CD4-positive, alpha-beta T cell treated with Interleukin-4 for 1 hour (primary cell): ENCODE measurements at places on chromosomes 11 and 22.

- DNase-seq: no peak
Observed at GRCh38 chr22:44137415-44137814, 43.3 kb upstream of the PARVG start.

DNA sequence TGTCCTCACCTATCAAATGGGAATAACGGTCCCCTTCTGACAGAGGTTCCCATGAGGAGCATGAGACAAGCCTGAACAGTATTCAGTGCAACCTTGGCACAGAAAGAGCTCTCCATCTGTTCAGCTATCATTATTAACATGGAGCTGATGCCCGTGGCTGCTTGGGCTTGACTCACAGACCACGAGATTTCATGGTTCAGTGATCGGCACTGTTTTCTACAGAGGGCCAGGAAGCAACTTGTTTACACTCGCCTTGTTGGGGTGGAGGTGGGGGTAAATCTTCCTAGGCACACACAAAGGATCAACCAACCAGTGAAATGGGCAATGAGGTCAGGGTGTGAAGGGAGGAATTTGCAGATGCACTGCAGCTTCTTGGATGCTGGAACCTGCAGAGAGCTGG is 88.2 kb downstream of the CWC15 start:
- no peak for DNase-seq

DNA sequence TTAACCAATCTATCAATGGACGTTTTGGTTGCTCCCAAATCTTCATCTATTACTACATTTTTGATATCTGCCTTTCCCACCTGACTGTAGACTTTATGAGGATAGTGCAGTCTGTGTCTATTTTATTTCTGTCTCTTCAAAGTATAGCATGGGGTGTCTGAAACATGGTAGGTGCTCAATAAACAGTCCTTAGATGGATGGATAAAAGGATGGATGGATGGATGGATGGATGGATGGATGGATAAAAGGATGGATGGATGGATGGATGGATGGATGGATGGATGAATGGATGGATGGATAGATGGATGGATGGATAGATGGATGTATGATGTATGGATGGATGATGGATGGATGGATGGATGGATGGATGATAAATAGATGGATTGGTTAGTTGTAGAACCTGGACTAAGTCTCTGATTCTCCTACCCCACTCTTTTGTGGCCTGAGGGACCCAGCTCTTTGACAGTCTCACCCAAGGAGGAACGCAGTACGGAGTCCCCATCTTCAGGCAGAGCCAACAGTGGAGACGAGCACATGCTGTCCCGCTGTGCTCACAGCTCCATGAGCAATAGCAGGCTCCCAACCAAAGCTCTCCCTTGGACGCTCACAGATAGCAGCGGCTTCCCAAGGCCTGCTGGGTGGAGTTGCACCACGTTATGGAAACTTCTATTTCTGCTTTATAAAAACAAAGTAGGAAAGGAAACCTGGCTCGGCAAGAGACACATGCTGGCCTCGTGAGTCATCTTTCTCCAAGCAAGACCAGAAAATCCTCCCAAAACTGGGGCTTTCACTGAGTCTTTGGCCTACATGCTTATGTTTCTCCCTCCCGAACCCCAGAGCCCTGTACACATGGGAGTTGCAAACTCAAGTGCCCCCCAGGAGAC is 448.0 kb downstream of the MIAT start:
- DNase-seq: no peak

GRCh38 chr11:47143322-47143721 is 33.4 kb downstream of the ARFGAP2 start:
- DNase-seq: no peak

GRCh38 chr11:131609337-131609736 is 238.9 kb downstream of the NTM start:
- DNase-seq: no peak

DNA sequence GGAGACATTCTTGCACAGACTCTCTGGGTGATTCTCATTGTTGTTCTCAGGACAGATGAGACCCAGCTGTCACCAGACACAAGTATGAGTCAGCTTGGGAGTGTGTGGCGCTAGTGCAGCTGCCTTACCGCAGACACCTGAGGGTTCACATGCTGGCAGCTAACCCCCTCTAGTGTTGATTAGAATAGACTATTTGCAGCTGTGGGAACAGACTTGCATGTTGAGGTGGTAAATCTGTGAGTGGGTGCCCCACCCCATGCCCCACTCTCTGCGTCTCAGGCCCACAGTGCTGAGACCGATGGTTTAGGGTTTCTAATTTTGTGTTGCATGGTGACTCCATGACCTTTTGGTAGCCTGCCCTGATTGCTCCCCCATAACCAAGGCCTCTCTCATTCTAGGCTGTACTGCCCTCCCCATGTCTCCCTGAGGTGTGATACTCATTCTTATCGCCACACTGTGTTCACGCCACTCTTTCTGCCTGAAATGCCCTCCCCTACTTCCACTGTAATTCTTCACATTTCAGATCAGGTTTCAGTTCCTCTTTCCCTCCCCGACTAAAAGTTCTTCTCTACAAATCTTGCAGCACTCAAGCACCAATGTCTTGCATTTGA is 73.7 kb upstream of the KIRREL3 start:
- DNase-seq: no peak

- no peak for DNase-seq
Observed at GRCh38 chr22:22691716-22692701, 47.6 kb downstream of the GGTLC2 start.

DNA sequence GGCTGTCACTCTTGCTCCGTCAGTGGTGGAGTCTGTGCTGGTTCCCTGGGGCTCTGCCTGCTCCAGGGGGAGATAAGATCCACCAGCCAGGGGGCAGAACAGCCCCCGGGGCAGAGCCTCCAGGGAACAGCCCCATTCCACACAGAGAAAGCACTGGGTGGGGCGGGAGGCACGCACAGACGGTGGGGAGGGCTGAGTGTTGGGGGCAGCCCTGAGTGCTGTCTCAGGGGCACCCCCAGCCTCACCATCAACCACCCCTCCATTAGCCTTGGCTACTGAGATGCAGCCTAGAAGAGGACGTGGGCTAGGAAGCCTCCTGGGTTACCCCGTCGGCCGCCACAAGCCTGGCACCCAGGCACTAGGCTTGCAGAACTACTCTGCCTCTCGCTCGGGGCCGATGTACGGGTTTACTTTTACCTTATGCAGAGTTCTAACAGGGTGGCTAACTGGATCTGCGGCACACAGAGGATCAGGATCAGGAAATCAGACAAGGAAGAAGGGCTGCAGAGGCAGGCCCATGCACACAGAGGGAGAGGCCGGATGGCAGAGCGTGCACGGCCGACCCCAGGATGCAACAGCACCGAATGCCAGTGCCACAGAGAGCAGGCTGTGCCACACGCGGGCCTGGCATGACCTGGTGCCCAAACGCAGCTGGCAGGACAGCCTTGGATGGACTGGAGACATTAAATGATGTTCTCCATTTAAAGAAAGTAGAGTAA is 140.5 kb downstream of the CTTN start:
- no peak for DNase-seq

- DNase-seq: no peak
Observed at GRCh38 chr11:75586395-75586794, 24.3 kb downstream of the SERPINH1 start.

- DNase-seq: no peak
Observed at GRCh38 chr11:64656862-64657261, 65.8 kb downstream of the SLC22A12 start.

- peak; percentile 83 for DNase-seq
Observed at GRCh38 chr11:35077709-35078469, 61.1 kb upstream of the CD44 start.

- no peak for DNase-seq
Observed at GRCh38 chr11:65383778-65384177, 1.3 kb upstream of the SLC25A45 start.

DNA sequence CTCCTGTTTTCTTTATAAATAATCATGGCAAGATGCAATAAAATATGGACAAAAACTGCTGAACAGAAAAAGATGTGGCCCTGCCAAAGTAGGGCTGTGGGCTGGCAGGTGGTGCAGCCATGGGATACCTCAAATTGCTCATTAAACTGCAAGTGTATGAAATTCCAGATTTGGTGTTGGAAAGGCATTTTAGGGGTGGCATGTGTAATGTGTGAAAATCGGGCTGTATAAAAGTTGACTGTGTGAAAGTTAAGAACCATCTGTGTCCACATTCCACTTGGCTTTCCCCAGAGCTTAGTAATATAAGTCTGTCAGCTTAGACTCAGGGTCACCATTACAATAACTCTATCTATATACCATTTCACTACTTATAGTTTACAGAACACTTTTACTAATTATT is 34.8 kb upstream of the FZD4 start:
- DNase-seq: no peak

DNA sequence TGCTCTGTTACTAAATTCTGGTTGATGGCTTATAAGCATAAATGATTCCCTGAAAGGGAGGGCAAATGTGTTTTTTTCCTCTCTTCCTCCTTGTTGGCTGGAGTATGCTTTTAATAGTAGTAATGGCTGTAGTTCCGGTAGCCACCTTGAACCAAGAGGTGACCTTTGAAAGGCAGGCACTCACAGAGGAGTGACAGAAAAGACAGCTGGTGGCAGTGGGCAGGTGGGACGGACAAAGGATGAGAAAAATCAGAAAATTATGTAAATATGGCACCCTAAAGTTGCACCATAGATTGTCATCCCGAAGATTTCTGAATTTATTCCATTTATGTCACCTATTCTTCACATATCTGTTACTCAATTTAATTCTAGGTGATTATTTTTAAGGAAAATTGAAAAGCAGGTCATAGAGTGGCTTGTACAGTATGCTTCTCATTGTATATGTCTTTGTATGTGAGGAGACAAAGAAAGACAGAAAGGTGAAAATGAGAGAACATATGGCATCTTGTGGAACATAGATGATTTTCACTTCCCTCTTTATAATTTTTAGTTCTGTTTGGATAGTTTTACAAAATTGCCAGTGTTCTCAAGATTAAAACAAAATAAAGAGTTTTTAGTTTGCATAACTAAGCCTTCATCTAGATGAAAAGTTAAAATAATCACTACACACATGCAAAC is 17.0 kb downstream of the CASP12 start:
- no peak for DNase-seq

GRCh38 chr22:47357086-47357485 is 594.6 kb downstream of the TBC1D22A start:
- DNase-seq: no peak

GRCh38 chr11:67381244-67381972 is 8.0 kb upstream of the CLCF1 start:
- no peak for DNase-seq

DNA sequence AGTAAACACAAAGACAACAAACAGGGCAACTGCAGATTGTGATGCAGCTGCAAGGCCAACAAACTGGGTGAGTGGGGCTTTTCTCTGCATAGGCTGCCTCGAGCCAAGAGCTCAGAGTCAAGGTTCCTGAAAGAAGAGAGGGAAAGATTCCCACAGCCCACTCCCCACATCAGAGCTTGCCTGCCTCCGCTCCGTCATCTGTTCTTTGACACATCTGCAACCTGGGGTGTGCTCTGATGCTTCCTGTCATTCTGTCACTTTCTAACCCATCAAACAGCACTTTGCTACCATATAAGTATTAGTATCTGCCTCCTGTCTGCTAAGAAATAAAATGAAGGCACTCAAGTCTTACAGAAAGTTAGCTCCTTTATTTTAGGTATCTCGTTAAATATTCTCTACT is 46.9 kb downstream of the C22orf31 start:
- no peak for DNase-seq

DNA sequence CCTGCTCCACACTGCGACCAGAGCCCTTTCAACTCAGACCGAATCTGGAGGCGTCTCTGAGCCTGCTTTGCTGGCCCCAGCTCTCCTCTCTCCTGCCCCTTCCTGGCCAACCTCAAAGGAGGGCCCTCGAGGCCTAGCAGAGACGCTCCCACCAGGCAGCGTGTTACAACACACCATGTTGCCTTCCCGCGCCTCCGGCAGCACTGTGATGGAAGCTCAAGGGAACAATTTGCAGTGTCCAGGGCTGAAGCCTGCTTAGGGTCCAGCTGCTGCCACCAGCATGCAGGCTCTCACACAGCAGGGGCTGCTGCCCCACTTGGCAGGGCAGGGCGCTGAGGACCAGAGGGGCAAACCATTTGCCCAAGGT is 18.4 kb downstream of the LINC01488 start:
- no peak for DNase-seq

- DNase-seq: no peak
Observed at GRCh38 chr11:15157181-15157580, 42.5 kb downstream of the INSC start.

DNA sequence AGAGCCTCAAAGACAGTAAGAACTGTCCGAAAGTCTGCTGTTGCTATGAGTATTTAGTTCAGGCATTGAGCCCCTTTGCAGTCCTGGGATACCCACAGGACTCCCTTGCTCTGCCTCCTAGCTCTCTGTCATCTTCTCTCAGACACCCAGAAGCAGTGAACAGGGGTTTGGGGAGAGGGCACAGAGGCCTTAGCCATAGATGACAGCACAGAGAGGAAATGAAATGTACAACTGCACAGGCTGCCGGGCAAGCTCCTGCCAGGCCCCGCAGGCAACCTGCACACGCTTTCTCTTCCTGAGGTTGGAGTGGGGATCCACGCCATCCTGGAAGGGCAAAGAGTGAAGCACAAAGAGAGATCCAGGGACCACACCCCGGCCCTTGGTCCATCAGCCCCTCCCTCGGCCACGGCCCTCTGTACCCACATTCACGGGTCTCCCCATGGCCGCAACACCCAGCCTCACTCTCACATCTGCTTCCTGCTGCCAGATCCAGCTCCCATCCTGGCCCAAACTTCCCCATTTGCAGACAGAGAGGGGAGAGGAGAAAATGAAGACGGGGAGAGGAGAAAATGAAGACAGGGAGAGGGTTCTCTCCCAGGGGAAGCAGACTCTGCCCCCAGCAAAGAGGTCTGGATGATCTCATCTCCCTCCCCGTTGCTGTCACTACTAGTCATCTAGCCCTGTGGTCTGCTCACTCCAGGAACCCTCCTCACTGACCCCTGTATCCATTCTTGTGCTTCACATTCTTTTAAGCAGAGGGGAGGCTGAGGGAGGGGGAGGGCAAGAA is 40.7 kb downstream of the CD6 start:
- no peak for DNase-seq

DNA sequence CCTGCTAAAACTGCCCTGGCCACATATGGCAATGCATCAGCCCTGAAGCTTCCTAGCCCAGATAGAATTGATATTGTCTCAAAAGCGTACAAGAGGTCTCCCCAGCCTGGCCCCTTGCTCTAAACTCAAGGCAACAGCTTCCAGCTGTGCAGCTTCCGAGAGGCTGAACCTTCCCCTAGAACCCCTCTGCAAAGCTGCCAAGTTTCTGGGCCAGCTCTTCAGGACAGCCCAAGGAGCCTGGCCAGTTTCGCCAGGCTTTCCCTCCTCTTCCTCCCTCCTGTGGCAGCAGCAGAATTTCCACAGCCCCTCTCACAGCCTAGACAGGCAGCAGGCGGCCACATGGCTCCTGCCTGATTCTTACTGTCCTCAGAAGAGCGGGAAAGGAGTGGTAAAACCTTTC is 34.5 kb downstream of the NUMA1 start:
- no peak for DNase-seq

- no peak for DNase-seq
Observed at GRCh38 chr11:115238791-115239190, 265.4 kb downstream of the CADM1 start.
